ENCODE measurements at places on chromosomes 2 and 18. TPM values are rescaled to one million over a fixed set of nuclear protein-coding genes. Genes with fewer than 3 reads are reported as not detected.

Gene ASB18
- total RNA-seq: not detected

Gene KLHL30
- 0.79 TPM for total RNA-seq

Gene DNAJC5G
- not detected for total RNA-seq

Gene YES1
- total RNA-seq: 149 TPM

Gene TEX44
- total RNA-seq: not detected

Gene ALLC
- total RNA-seq: not detected

Gene GPR17
- total RNA-seq: not detected

Gene PDE11A
- total RNA-seq: not detected

Gene SCTR
- total RNA-seq: not detected

Gene LOXHD1
- total RNA-seq: 4.0 TPM

Gene ALK
- total RNA-seq: 2.2 TPM

Gene CFC1
- 0.50 TPM for total RNA-seq

Gene IL1R2
- total RNA-seq: 33.6 TPM

Gene SCN2A
- total RNA-seq: 0.36 TPM

Gene SOWAHC
- total RNA-seq: 9.6 TPM

Gene DSC2
- total RNA-seq: 12.2 TPM

Gene ZNF407
- total RNA-seq: 13.4 TPM

Gene CTDSP1
- 82.0 TPM for total RNA-seq

GRCh38 chr2:212923393-212923792, 228.0 kb downstream of the IKZF2 start:
- DNase-seq: no peak

- no peak for DNase-seq
Observed at GRCh38 chr2:43284967-43285366, 58.6 kb upstream of the ZFP36L2 start.

GRCh38 chr2:44398243-44398897, 36.6 kb downstream of the CAMKMT start:
- DNase-seq: no peak

GRCh38 chr2:151297882-151298281, 8.4 kb upstream of the NMI start:
- no peak for DNase-seq

DNA sequence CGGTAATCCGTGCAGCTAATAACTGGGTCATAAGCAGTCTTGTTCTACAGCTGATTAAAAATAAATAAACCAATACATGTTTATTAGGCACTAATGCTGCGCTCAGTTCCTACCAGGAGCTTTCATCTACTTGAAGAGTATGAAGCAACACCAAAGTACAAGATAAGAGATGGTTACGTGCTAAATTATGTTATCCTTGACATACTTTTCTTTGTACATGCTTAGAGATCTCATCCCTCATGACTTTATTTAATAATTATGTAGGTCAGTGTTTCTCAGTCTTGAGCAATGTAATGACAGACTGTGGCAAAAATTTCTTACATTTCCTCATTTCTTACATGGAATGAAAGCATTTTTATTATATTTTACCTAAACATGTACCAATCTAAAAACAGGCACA, 54.6 kb upstream of the COBLL1 start:
- DNase-seq: no peak

DNA sequence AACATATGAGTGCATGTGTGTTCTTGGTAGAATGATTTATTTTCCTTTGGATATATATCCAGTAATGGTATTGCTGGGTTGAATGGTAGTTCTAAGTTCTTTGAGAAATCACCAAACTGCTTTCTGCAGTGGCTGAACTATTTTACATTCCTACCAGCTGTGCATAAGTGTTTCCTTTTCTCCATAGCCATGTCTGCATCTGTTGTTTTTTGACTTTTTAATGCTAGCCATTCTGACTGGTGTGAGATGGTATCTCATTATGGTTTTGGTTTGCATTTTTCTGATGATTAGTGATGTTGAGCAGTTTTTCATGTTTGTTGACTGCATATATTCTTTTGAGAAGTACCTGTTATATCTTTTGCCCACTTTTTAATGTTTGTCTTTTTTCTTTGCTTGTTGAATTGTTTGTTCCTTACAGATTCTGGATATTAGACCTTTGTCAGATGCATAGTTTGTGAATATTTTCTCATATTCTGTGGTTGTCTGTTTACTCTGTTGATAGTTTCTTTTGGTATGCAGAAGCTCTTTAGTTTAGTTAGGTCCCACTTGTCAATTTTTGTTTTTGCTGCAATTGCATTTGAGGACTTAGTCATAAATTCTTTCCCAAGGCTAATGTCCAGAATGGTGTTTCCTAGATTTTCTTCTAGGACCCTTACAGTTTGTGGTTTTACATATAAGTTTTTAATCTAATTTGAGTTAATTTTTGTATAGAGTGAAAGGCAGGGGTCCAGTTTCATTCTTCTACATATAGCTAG, 17.6 kb upstream of the KCNE4 start:
- DNase-seq: no peak

DNA sequence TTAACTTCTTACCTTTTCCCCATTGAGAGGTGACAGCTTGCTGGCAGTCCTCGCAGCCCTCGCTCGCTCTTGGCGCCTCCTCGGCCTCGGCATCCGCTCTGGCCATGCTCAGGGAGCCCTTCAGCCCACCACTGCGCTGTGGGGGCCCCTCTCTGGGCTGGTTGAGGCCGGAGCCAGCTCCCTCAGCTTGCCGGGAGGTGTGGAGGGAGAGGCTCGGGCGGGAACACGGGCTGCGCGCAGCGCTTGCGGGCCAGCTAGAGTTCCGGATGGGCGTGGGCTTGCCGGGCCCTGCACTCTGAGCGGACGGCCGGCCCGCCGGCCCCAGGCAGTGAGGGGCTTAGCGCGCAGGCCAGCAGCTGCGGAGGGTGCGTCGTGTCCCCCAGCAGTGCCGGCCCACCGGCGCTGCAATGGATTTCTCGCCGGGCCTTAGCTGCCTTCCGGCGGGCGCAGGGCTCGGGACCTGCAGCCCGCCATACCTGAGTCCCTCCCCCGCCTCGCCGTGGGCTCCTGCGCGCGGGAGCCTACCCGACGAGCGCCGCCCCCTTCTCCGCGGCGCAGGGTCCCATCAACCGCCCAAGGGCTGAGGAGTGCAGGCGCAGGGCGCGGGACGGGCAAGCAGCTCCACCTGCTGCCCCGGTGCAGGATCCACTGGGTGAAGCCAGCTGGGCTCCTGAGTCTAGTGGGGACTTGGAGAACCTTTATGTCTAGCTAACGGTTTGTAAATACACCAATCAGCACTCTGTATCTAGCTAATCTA, 335.0 kb downstream of the CBLN2 start:
- no peak for DNase-seq

GRCh38 chr18:36558234-36558633, 260.7 kb downstream of the FHOD3 start:
- DNase-seq: no peak

DNA sequence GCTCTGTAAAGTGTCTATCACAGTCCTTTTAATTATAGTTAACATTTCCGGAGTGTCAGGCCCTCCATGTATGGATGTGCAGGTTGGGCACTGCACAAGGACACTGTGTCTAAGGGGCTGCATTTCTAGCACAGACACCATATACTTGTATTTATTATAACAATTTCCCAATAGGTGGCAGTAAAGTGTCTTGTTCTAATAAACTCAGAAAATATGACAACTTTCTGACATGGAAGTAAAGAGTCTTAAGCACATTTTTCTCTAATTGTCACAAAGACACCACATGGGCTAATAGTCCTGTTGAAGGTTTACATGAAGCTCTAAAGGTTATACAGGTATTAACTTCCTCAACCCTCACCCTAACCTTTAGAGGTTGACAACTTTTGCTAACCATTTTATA, 156.6 kb downstream of the DYSF start:
- DNase-seq: peak; percentile 7

DNA sequence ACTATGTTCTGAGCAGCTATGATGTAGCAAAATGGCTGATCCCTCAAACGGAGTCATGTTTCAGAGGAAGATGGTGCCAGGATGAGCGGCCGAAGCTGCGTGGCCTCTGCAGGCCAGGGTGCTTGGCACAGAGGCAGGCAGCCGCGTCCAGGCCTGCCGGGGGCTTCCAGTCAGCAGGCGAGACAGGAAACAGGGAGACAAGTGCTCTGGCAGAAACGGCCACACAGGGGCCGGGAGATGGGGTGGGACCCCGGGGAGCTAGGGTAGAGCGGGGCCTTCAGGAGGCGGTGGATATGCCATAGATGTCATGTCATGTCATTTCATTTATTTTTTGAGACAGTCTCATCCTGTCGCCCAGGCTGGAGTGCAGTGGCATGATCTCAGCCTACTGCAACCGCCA, 50.7 kb downstream of the EIPR1 start:
- DNase-seq: no peak

- DNase-seq: no peak
Observed at GRCh38 chr2:174878537-174879147, 114.4 kb upstream of the CHRNA1 start.

- DNase-seq: no peak
Observed at GRCh38 chr2:39778233-39778632, 825 bp downstream of the THUMPD2 start.

DNA sequence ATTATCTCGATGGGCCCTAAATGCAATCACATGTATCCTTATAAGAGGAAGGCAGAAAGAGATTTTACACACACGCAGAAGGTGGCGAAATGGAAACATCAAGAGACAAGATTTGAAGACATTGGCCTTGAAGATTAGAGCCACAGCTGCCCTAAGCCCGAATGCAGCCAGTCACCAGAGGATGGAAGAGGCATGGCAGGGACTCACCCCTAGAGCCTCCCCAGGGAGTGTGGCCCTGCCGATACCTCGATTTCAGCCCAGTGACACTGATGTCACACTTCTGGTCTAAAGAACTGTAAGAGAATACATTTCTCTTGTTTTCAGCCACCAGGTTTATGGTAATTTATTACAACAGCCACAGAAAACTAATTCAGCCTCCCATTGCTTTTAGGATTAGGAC, 17.4 kb downstream of the TTC39C start:
- DNase-seq: no peak

GRCh38 chr18:40011201-40011600, 1943.8 kb upstream of the PIK3C3 start:
- no peak for DNase-seq

- DNase-seq: no peak
Observed at GRCh38 chr2:41151746-41152145, 699.9 kb upstream of the SLC8A1 start.

DNA sequence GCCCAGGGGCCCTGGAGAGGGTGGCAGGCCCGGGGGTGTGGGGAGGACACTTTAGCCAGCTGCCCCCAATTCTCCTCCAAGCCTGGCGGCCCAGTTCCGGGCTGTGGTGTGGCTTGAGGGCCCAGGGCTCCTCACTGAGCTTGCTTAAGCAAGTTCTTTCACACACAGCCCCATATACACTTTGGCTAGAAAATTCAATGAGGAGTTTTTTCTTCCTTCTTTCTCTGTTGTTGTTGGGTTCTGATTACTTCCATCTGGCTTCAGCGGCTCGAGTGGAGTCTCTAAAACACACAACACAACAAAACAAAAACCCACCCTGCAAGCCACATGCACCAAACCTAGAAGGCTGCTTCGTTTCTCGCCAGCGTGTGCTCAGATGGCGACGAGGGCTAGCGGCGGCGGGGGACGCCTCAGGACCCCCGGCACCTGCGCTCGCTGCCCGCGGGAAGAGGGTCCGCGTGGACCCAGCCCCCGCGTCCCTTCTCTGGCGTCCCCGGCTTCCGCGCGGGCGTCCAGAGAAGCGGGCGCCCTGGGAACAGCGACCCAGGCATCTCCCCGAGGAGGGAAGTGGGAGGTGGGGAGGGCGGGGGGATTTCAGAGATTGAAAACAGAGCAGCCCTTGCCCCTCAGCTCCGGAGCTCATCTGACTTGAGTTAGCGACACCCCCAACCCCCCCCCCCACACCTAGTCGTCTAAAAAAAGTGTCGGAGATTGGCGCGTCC, 577 bp upstream of the GLI2 start:
- DNase-seq: no peak

- DNase-seq: no peak
Observed at GRCh38 chr2:84808279-84808678, 72.6 kb downstream of the TRABD2A start.

DNA sequence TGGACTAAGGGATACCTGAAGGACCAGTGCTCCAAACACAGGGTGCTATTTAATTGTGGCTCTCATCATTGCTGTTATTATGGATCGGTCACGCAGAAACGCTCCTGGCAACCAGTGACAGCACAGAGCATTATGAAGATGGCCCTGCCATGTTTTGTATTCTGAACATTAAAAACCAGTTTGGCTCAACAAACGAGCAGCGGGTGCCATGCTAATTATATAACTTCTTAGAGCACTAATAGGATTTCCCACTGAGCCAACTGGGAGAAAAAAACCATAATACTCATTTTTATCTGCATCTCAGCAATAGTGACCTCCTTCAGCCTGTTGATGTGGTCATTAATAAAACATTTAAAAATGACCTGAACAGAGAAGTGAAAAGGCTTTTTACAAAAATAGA, 212.8 kb downstream of the STK39 start:
- DNase-seq: no peak

- no peak for DNase-seq
Observed at GRCh38 chr2:30305235-30305634, 73.9 kb downstream of the LBH start.

DNA sequence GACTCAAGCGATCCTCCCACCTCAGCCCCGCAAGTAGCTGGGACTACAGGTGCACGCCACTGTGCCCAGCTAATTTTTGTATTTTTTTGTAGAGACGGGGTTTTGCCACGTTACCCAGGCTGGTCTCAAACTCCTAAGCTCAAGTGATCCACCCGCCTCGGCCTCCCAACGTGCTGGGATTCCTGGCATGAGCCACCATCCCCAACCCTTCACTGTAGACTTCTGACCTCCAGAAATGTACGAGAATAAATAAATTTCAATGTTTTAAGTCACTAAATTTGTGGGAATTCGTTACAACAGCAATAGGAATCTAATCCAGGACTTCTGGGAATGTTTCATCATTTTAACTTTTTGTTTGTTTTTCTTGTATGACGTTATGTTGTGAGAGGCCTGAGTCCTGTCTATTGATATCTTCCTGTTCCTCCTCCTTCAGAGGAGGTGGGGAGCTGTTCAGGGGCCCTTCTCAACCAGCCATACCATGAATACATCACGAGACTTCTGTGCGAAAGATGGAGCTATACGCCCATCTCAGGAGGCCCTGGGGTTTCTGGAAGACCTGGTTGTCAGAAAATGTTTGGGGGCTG, 40.0 kb downstream of the TEX44 start:
- no peak for DNase-seq

DNA sequence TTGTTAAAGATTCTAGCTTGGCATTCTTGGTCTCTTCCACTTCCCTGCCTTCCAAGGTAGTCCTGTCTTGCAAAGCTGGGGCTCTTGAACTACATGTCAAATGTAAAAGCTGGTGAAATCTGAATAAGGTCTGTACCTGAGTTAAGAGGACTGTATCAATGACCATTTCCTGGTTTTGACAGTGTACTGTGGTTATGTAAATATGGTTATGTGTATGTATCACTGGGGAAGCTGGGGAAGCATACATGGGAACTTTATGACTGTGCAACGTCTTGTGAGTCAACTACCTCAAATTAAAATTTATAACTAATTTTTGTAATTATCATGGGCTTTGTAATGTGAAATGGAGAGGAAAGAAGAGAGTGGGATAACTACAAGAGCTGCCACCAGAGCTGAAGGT, 81.7 kb downstream of the COL4A4 start:
- no peak for DNase-seq

- DNase-seq: no peak
Observed at GRCh38 chr2:36770542-36771287, 74.2 kb downstream of the VIT start.

Measured in omental fat pad (tissue), 4 donors.